Kidney (tissue), 22 donors: ENCODE measurements at places on chromosomes 5 and 9.
A peak's percentile ranks its signal among the peaks of the same experiment; 100 is the strongest.

- no peak for DNase-seq
These were observed 15.6 kb downstream of the OLFM1 start for GRCh38 chr9:135103001-135103446.

GRCh38 chr9:91273853-91274552 lies 87.7 kb downstream of the AUH start:
- no peak for DNase-seq

DNA sequence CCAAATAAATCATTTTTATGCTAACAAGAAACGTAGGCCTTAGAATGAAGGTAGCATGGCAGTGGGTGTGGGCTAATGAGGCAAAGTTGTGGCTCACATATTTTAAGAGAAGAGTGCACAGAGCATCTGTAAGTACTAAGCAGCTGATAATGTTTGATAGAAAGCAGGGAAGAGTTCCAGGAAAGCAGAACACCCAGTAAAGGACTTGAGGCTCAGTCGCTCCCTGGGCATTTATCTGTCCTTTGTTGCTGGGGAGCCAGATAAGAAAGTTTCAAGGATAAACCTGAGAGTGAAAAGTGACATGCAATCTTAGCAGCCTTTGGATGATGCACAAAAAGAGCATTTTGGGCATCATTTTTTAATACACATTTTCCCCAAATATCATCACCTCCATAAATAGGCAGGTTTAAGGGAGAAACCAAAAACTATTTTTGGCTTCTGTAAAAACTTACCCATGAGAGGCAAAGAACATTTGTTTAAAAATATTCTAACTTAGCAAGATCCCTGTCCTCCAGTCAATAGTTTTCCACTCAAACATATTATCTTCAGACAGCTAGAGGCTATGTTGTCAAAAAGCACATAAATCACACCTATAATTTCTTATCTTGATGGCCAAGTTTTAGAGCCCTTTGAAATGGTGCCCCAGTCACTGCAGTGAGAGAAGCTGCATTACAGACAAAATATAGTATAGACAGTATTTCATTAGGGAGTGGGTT lies 3.4 kb downstream of the FREM1 start:
- DNase-seq: no peak

GRCh38 chr9:8684978-8685708 lies 885.6 kb upstream of the DMAC1 start:
- DNase-seq: no peak

DNA sequence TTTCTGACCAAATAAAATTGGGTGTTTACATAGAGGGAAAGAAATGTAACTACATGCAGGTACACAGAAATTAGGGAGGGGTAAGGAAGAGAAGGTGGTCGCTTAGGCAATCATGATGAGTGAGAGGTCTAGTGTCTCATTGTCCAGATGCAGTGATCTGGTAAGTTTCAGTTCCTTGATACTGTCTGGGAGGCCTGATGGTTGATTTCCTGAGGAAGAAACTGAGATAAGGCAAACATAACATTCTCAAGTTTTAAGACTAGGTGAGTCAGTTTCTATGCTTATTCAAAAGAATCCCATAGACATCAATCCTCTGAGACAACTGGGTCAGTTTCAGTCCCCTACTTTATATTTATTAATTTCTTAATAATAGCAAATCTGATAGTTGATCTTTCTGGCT lies 843.3 kb upstream of the CDH10 start:
- no peak for DNase-seq

DNA sequence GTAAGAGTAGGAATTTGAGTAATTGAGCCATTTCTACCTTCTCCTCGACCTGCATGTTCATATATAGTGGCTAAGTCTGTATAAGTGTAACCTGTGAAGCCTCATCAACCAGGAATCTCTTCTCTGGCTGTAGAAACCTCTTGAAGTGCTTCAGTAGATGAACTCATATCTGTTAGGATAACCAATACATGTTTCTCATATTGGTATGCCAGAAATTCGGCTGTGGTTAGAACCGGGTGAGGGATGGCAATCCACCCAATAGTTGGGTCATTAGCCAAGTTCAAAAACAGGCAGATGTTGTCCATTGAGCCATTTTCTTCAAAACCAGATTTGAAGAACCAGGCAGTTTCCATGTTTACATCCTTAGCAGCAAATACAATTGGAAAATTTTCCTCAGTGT lies 28.9 kb upstream of the GSN start:
- DNase-seq: no peak

GRCh38 chr5:167631191-167631590 lies 660.3 kb upstream of the WWC1 start:
- no peak for DNase-seq

- DNase-seq: no peak
These were observed 412.1 kb downstream of the KDM4C start for GRCh38 chr9:7169717-7170389.

GRCh38 chr9:136628268-136628667 lies 34.4 kb upstream of the EGFL7 start:
- DNase-seq: peak; percentile 14

GRCh38 chr5:111364992-111365391 lies 140.8 kb downstream of the CAMK4 start:
- no peak for DNase-seq
